ENCODE measurements at places on chromosomes 3 and 15.

DNA sequence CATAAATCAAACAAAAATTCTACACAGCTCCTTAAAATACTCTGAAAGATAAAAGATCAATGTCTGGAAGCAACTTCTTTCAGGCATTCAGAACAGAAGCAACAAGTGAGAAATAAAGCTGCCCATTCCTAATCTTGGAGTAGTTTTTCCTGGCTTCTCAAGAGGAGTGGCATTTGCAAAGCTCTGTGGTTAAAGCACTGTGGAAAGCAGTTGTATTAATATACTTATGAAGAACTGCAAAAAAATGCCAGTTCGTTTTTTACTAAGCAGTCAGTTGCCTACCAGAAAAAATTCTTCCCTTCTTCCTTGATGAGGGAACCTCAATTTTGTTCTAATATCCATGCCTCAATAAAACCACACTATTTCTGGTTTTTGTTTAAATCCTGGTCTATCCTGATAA, 197.8 kb downstream of the TNIK start:
- DNase-seq: no peak

DNA sequence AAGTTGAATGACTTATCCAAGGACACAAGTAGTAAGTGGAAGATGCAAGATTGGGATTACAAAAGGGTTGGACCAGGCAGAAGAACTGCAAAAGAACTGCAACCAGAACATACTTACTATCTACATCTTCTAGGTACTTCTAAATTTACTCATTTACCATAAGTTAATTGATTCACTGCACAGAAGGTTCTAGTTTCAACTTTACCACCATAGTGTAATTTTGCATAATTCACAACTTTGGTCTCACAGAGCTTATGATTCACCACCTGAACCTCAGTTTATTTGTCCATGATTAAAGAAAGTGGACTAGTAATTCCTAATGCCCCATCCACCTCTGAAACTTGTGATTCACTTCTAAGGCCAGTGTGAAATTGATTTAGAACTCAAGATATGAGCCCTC, 236.8 kb upstream of the UBE2E2 start:
- no peak for DNase-seq

- no peak for DNase-seq
Observed at GRCh38 chr3:18645619-18646018, 220.5 kb upstream of the SATB1 start.

DNA sequence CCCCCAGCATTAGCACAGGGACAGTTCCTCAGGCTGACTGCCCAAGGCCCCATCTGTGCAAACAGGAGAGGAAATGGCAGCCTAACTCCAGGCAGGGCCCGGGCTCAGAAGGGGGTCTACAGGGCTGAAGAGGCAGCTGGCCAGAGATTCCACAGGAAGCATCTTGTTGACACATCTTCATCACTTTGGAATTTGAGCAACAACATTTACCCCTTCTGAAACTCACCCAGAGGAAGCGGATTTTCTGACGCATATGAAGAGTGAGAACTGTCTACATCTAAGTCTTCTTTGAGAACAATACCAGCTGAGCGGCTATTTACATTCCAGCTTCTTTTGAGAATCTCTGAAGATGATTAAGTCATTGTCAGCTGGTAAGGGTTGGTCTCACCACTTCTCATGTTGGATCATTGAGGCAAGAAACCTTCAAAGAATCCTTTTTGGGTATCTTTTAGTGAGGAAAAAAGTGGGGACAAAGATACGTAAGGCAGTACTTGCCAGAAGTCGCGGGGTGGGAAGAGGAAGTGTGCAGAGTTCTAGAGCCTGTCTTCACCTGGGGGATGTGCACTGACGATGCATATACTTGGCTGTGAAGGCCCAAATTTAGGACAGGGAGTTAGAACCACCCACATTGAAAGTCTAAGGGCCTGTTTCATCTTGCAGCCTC, 25.4 kb upstream of the SRP14 start:
- no peak for DNase-seq

DNA sequence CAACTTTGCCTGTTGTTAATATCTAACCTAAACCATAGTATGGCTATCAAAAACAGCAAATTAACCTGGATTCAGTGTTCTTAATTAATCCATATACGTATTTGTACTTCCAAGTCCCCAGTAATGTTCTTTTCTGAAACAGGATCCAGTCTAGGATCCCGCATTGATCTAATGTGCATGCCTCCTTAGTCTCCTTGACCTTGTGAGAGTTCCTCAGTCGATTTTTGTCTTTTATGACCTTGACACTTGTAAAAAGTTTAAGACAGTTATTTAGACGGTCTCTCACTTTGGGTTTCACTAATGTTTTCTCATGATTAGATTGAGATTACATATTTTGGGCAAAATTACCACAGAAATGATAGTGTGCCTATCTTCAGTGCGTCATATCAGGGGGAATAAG, 69.4 kb downstream of the TGFBR2 start:
- no peak for DNase-seq

DNA sequence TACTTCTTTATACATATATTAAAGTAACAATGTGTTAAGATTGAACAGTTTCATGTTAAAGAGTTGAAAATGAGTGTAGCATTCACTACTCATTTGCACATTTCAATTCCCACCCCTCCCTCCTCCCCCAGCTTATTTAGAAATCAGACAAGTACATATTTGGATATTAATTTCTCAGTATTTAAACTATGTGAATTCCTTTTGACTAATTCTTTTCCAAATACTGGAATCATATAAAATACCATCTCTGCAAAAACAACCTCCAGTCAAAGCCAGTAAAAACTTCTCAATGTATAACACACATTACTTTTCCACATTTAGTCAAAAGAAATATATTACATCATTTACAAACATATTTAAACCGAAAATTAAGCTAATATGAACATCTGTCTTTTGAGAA, 25.5 kb upstream of the SHC4 start:
- DNase-seq: no peak

- no peak for DNase-seq
Observed at GRCh38 chr3:177692304-177692975, 495.2 kb upstream of the TBL1XR1 start.

DNA sequence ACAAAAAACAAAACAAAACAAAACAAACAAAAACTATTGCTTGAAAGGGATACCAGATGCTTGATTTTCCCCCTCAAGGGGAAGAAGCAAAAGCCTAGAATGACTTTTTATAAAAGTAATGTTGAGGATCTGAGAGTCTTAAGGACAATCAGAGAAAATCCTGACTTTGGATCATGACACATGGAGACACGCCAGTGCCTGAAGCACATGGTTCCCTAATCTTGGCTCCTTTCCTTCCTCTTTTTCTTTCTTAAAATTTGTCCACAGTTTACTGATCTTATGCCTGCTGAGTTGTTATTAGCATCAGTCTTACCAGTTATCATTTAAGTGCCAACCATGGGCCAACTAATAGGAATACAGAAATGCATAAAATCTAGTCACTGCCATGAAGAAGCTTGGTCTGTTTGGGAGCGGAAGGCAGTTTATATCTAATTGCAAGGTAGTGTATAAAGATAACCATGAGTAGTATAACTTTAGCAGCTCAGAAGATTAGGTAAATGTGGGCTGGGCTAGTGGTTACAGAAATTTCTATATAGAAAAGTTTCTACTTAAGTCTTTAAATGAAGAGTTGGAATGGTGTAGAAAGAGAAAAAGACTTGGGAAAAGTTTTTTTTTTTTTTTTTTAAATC, 6.9 kb downstream of the GLCE start:
- DNase-seq: no peak

GRCh38 chr15:64429448-64429847, 30.9 kb upstream of the ZNF609 start:
- no peak for DNase-seq

GRCh38 chr3:128198313-128198712, 45.0 kb downstream of the EEFSEC start:
- DNase-seq: no peak

DNA sequence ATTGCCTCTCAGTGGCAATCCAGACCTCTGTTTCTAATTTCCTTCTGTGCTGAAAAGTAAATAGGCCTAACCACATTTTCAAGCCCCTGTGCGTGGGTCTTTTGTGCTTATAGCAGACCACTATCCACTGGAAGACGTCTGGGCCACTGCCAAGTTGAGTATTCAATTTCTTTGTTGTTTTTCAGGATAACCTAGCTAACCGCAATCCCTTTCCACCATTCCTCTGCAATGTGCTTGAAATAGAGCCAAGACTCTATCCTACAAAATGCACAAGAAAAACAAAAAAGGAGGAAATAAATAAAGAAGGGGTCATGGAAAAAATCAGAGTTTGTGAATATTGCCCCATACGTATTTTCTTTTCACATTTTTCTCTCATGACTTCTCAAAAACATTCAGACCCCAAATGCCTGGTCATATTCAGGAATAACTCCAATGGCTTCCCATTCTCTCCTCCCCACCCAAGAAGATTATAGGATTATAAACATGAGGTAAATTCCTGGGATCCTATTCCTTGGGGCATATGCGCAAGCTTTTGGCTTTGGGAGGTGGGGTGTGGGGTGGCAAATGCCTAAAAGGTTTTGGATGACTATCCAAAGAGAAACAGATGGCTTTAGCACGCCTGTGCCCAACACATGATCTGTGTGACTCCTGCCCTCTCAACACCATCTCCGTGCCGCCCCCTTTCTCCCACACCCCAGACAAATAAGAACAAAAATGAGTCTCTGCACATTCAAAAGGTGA, 217.9 kb upstream of the THBS1 start:
- no peak for DNase-seq

GRCh38 chr3:194087280-194087679, 48.7 kb upstream of the HES1 start:
- no peak for DNase-seq

- no peak for DNase-seq
Observed at GRCh38 chr3:140911822-140912221, 29.8 kb upstream of the SLC25A36 start.

DNA sequence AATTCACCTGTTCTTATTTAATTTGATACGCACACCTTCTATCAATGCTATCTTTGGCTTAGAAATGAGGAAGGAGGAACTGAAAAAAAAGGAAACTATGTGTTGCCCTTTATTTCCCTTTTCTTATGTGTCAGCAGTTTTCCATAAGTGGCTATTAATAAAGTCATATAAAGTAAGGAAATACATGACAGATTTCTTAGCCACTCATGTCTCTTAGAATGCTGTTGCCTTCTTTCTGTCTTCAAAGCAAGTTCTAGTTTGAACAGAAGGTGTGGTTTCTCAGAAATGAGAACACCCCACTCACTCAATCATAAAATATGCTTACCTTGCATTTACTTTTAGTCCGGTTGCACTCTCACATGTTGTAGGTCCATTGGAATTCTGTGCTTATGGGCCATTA, 640.5 kb upstream of the GRM7 start:
- no peak for DNase-seq

DNA sequence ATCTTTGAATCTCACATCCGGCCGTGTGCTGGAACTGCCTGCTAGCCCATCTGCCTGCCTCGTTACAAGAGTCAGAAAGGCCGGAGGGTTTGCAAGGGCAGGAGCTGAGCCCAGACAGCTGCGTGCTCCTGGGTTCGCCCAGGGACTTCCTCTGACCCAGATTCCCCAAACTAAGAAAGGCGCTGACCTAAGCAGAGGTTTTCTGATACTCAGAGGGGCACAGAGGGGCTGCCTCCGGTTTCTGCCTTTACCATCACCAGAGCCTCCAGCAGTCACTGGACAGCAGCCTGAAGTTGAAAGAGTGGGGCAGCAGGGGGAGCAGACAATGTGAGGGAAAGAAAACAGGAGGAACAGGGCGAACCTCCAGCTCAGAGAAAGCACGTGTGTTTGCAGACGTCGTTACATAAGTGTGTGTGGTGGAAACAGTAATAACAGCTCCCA, 33.4 kb upstream of the RAD18 start:
- DNase-seq: no peak

GRCh38 chr3:187986514-187986934, 167.4 kb upstream of the LPP start:
- no peak for DNase-seq

- no peak for DNase-seq
Observed at GRCh38 chr15:28068930-28069329, 30.2 kb downstream of the OCA2 start.

DNA sequence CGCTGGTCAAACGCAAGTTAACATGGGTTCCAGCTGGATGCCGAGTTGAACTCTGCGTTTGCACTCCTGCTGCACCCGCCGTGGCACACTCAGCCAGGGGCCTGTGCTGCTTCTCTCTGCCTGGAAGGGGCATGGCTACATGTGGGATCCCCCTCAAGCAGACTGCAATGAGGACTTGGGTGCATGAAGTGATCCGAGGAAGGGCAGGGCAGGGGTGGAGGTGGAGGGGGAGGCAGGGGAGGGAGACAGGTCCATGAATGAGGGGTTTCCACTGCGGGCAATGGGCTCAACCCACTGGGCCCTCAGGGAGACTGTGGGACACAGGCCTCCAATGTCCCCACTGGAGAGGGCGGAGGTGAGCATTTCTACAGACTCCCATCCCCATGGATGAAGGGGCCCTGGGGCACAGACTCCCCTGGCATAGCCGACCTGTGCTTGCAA, 141.6 kb upstream of the MEF2A start:
- no peak for DNase-seq

GRCh38 chr15:86865920-86866319, 786.2 kb downstream of the AGBL1 start:
- DNase-seq: no peak

DNA sequence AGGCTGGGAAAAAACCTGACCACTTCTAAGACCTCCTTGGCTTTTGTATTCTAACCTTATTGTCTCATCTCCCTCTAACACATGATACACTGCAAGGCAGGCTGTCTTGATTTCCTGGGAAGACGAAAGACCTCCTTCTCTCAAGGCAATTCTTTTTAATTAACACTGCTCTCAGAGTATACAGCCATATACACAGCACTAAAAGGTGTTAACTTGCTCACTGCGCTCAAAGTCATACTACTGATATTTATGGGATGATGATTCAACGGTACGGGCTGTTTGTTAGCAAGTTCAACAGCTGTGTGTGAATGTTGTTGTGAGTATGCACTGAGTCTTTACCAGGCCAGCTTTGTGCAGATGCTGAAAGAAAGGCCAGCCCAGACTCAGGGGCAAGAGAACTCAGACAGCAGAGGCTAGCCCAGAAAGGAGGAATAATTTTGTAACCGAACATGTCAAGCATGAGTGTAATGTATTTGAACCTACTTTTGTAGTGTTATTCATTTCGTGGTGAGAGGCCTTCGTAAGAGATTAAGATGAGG, 229.9 kb downstream of the IL5RA start:
- no peak for DNase-seq

GRCh38 chr3:45564172-45564571, 30.4 kb upstream of the LIMD1 start:
- no peak for DNase-seq

DNA sequence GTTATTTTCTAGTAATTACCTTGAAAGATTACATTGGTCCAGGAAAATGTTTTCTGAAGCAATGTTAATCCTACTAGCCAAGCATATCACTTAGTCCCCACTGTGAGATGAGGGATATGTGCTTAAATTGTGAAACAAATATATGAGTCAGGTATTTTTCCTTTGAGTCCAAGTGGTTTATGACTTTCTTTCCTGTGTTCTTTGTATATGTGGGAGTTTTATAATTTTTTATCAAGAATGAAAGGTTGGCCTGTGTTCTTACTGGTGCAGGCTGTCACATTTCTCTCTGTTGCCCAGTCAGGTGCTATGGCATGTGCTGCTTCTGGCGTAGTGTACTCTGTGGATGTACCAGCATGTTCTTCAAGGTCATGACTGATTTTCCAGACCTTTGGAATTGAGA, 147.4 kb downstream of the CMSS1 start:
- no peak for DNase-seq

All from effector memory CD4-positive, alpha-beta T cell (primary cell).